ENCODE measurements at places on chromosomes 5 and 9.

GRCh38 chr5:159582756-159583541 lies 252.7 kb upstream of the IL12B start:
- DNase-seq: no peak

GRCh38 chr5:161562446-161562845 lies 15.9 kb upstream of the GABRB2 start:
- DNase-seq: no peak

GRCh38 chr5:84568171-84568570 lies 183.5 kb upstream of the EDIL3 start:
- no peak for DNase-seq

DNA sequence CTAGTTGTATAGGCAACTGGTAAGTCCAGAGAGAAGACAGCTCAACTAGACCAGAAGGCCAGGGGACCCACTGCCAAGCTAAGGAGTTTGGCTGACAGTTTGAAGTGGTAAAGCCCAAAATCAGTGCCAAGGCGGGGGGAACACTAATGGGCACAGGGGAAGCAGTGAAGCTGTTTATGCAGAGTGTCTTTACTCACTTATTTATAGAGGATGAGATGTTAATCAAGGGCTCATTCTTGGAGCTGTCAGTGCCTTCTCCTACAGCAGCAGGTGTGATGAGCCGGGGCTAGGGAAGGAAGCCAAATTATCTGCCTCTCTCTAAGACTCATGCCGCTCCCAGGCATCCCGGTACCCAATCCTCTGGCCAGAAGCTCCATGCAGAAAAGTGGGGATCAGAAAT lies 75.2 kb upstream of the GALNT10 start:
- no peak for DNase-seq

GRCh38 chr9:110429453-110429852 lies 91.8 kb upstream of the TXNDC8 start:
- DNase-seq: no peak

DNA sequence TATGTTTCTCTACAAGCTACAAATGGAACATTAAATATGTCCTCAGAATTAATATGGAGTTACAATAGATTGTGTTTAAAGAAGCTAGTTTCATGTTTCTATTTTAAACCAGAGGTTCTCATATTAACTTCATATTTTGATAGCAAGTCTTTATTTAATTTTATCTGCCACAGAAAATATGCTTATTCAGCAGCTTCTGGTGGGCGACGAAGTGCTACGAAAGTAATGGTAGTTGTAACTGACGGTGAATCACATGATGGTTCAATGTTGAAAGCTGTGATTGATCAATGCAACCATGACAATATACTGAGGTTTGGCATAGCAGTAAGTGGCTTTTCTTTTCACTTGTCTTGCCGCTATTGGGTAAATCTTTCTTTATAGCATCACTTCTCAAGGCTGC lies 54.2 kb downstream of the MOCS2 start:
- DNase-seq: no peak

- no peak for DNase-seq
These were observed 582.3 kb downstream of the CAAP1 start for GRCh38 chr9:26310294-26310693.

Data from AG08395 (cell line).